ENCODE measurements at places on chromosomes 7 and 10.

DNA sequence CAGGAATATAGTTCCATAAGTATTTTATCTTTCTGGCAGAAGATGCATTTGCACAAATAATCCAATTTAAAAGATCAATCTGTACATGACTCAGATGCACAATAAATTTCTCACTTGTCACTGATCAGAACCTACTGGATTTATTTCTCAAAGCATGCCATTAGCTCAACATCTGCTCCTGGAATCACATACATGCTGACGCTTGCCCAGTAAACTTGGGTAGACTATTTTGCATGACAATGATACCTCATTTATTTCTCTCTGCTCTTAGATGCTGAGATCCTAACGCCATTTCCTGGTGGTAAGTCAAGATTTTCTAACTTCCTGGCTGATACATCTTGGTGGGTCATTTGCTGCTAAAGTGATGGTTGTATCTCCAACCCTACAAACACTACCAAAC lies 33.8 kb upstream of the C10orf120 start:
- no peak for DNase-seq

GRCh38 chr10:14412624-14413023 lies 81.9 kb upstream of the FRMD4A start:
- DNase-seq = no peak

- no peak for DNase-seq
These were observed 209.1 kb downstream of the CREB5 start for GRCh38 chr7:28621369-28621841.

GRCh38 chr10:91251430-91252056 lies 31.1 kb downstream of the PCGF5 start:
- DNase-seq = no peak

GRCh38 chr10:104707602-104708459 lies 66.7 kb downstream of the SORCS3 start:
- DNase-seq = no peak

- DNase-seq = no peak
These were observed 140.3 kb upstream of the LAMB4 start for GRCh38 chr7:108270385-108271015.

DNA sequence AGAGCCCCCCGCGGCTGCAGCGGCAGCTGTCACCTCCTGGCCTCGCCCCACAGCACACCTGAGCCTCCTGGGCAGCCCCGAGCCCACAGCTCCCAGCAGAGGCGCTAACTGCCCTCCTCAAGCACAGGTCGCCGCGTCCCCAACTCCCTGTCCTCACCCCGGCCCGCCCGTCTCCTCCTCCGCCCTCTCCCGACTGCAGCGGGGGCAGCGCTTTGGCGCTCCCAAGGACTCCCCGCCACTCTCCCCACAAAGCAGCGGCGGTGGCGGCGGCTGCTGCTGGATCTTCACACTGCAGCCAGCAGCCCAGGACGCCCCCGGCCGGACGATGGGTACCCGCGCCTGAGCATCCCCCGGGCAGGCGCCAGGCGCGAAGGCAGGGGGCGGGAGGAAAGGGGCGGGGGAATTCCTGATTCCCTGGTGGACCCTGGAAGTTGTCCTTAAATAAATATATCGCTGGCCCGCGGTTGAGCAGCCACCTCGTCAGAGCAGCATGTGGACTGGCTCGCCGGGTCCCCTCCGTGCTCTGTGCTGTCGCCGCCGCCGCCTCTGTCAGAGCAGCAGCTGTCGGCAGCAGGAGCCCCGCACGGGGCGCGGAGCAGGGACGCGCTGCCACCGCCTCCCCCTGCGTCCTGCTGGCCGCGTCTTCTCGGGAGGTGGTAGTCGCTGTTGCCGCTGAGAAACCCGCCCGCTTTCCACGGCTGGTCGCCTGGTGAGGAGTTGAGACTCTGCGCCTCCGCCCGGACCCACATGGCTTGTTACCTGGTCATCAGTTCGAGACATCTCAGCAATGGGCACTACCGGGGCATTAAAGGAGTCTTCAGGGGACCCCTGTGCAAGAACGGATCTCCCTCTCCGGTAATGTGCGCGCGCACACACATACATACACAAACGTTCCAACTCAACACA lies at the start of gene ZNF804B:
Gene ZNF804B, plus strand, starts transcription at position 471 of the 906 bp plus-strand sequence. Its CDS starts 277 bp downstream, at position 748.
- no peak for DNase-seq

DNA sequence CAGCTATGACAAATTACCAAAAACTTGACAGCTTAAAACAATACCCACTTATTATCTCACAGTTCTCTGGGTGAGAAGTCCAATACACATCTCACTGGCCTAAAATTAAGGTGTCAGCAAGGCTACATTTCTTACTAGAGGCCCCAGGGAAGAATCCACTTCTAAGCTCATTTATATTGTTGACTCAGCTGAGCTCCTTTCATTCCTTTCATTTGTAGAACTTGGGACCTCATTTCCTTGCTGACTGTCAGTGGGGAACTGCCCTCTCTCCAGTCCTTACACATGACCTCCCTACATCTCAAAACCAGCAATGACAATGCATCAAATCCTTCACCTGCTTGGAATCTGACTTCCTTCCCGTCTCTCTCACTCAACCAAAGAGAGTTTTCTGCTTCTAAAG lies 240.3 kb downstream of the IPMK start:
- DNase-seq = no peak

GRCh38 chr10:63125459-63125858 lies 7.7 kb upstream of the NRBF2 start:
- DNase-seq = no peak

GRCh38 chr7:45414226-45414625 lies 159.9 kb upstream of the ADCY1 start:
- no peak for DNase-seq

DNA sequence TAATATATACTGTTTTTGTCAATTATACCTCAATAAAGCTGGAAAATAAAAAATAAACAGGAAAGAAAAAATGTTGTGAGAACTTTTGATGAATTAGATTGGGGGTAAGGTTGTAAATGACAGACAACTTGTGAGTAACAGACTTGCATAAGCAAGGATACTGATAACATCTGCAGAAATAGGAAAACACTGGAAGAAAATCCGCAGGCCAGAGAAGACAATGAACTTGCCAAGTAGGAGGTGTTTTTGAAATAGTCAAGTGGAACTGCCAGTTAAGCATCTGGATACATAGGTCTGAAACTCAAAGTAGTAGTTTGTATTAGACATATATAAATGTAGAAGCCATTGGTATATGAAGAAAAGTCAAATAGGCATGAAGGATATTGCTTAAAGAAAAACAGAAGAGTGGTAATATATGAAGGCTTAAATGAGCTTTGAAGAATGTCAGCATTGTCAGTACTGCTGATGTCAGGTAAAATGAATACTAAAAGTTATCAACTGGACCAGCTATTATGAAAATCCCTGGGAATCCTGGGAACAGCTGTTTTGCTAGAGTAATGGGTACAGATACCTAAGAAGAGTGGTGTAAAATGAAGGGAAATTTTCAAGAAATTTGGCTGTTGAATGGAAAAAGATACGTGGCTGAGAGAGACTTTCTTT lies 58.7 kb downstream of the DNAJC1 start:
- DNase-seq = peak; percentile 47

DNA sequence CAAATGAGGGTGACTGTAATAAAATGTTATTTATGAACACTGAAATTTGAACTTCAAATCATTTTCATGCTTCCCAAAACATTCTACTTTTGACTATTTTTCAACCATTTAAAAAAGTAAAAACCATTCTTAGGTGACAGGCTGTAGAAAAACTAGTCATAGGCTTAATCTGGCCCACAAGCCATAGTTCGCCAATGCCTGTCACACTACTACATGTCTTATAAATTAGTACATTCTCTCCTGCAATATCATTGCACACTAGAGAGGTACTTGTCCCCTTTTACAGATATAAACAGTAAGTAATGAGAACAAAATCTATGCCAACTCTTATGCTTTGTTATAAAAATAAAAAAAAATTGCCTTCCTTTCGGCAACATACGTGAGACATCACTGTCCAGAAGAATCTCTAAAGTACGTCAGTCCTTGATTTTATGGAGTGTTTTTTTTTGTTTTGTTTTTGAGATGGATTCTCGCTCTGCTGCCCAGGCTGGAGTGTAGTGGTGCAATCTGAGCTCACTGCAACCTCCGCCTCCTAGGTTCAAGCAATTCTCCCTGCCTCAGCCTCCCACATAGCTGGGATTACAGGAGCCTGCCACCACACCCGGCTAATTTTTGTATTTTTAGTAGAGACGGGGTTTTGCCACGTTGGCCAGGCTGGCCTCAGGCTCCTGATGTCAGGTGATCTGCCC lies 23.2 kb downstream of the UPF2 start:
- DNase-seq = no peak

GRCh38 chr10:64867501-64867962 lies 1346.3 kb downstream of the REEP3 start:
- DNase-seq = no peak

DNA sequence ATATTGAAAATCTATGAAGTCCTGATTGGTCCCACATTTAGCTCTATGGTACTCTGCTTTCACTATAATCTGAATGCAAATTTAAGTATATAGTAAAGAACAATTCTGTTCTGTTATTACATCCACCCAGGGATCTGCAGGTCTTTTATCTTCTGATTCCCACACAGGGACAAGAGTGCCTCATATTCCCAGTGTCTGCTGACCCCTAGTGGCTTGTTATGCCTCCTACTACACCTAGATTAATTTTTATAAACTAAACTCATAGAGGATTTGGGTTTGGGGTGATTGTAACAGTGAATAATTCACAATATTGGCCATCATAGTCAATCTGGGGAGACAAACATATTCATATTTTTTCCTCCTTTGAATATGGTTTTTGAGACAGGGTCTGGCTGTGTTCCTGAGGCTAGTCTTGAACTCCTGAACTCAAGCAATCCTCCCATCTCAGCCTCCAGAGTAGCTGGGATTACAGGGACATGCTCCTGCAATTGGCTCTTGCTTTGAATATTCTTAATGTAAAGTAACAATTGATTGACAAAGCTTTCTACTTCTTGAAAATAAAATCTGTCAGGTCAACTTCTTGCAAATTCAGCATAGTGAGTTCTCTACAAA lies 282.1 kb downstream of the KCND2 start:
- peak; percentile 61 for DNase-seq

GRCh38 chr10:63713191-63714144 lies 192.3 kb downstream of the REEP3 start:
- no peak for DNase-seq

DNA sequence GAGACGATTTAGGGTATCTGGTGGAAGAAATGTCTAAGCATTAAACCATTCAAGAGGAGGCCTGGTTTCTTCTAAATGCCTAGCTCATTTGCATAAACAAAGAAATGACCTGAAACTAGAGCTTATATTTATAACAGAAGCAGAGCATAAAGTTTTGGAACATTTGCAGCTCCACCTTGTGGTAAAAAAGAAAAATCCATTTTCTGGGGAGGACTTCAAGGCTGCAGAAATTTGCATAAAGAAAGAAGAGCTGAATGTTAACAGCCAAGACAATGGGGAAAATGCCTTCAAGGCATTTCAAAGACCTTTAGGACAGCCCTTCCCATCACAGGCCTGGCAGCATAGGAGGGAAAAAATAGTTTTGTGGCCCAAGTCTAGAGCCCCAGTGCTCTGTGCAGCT lies 362.0 kb downstream of the ZNF248 start:
- DNase-seq = peak; percentile 6

- no peak for DNase-seq
These were observed 64.9 kb downstream of the CTTNBP2 start for GRCh38 chr7:117808341-117808757.

GRCh38 chr10:123139521-123140163 lies 3.9 kb downstream of the HMX3 start:
- no peak for DNase-seq

GRCh38 chr10:76998451-76998850 lies 639.2 kb downstream of the KCNMA1 start:
- no peak for DNase-seq

DNA sequence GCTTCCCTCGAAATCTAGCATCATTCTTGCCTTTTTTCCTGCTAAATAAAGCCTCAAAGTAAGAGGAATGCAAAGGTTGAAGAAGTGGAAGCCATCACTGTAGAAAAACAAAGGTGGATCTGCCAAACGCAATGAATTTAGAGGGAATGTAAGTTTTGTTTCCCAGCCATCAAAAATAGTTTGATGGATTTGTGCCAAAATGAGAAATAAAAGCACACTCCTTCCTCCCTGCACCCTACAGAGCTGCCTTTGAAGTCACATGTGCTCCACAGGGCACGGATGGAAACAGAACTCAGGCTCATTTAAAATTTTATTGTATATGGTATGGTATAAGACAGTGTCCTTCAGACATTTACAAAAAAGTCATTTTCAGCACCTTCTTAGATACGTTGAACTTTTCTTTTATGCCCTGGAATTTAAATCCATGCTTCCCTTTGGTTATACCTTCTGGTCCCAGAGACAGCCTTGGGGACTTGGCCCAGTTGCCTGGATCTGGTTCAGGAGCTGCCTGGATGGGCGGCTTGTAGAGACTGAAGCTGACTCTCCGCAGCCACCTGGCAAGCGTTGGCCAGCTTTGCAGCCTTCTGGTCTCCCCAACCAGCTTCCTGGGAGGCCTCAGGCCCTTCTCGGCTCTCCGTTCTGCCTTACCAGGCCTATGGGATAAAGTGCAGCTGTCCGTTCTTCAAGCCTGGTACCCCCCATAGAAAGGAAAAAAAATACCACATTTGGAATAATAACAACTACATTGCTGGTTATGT lies 228.5 kb upstream of the NEBL start:
- no peak for DNase-seq

- no peak for DNase-seq
These were observed 61.5 kb downstream of the TNS3 start for GRCh38 chr7:47520406-47520805.

GRCh38 chr10:117175215-117175900 lies 21.9 kb upstream of the KCNK18 start:
- no peak for DNase-seq

GRCh38 chr10:58266826-58267712 lies 625 bp downstream of the IPMK start:
- DNase-seq = no peak

- no peak for DNase-seq
These were observed 137.9 kb downstream of the KLF6 start for GRCh38 chr10:3647074-3647473.

DNA sequence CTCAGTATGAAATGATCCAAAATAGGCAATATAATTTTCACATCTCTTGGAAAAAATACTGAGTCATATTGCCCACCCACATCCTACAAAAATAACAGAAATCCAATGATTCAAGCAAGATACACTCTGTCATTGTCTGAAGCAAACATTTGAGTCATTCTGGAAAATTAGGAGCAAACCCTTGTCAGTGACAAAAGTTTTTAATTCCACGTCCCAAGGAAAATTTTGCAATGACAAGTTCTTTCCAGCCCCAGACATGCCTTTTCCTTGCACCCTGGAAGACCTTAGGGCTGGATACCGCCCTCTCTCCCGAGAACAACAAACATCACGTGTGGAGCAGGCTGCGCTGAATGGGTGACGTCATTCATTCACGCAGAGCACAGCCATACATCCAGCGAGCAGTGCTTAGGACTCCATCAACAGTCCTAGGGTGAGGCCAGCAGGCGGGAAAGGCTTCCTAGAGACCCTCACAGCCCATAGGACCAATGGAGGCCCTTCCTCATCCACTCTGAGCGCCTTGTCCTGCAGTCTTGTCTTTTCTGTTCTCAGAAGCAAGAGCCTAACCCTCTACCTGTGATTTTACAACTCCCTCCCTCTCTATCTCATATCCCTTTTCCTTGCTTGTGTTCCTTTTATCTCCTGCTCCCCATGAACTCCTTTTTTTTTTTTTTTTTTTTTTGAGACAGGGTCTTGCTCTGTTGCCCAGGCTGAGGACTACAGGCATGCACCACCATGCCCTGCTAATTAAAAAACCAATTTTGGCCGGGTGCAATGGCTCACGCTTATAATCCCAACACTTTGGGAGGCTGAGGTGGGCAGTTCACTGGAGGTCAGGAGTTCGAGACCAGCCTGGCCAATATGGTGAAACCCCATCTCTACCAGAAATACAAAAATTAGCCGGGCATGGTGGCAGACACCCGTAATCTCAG lies 23.5 kb upstream of the KDM7A start:
- no peak for DNase-seq
